ENCODE measurements at places on chromosomes 5 and 9. TPM values are rescaled to one million over a fixed set of nuclear protein-coding genes. Genes with fewer than 3 reads are reported as not detected.

The GKAP1 gene
- 2.5 TPM for total RNA-seq

The PDLIM4 gene
- total RNA-seq = 65.7 TPM

The KCTD16 gene
- total RNA-seq = 0.49 TPM

The CNTNAP3B gene
- total RNA-seq = 80.4 TPM

The DND1 gene
- 1.1 TPM for total RNA-seq

The ARSI gene
- total RNA-seq = not detected

The ENHO gene
- not detected for total RNA-seq

The LRRC70 gene
- 24.5 TPM for total RNA-seq

The GCNT4 gene
- total RNA-seq = not detected

The SLC9A3 gene
- 0.82 TPM for total RNA-seq

The HNRNPAB gene
- 310 TPM for total RNA-seq

The SOWAHA gene
- total RNA-seq = not detected

The GABRA1 gene
- total RNA-seq = not detected

The ADRA1B gene
- total RNA-seq = not detected

The EPB41L4B gene
- 0.15 TPM for total RNA-seq

The SEMA4D gene
- 15.7 TPM for total RNA-seq

The KCNIP1 gene
- not detected for total RNA-seq

The CEP72 gene
- 9.5 TPM for total RNA-seq

The RANBP3L gene
- total RNA-seq = not detected

The RNF183 gene
- not detected for total RNA-seq

The HRCT1 gene
- total RNA-seq = 5.2 TPM

The PCDHGB3 gene
- 1.7 TPM for total RNA-seq

The SPINK6 gene
- total RNA-seq = not detected

The DIPK1B gene
- 242 TPM for total RNA-seq

The BNIP1 gene
- 15.7 TPM for total RNA-seq

The CDKN2A gene
- total RNA-seq = 9.3 TPM

The TRIM36 gene
- total RNA-seq = 0.69 TPM

The SHISAL2B gene
- total RNA-seq = not detected

The IRX2 gene
- total RNA-seq = not detected

The PFN3 gene
- not detected for total RNA-seq

The CDH10 gene
- total RNA-seq = not detected

Data from endothelial cell of umbilical vein (primary cell).